ENCODE measurements at places on chromosomes 4 and X. TPM values are rescaled to one million over a fixed set of nuclear protein-coding genes. Genes with fewer than 3 reads are reported as not detected.

- no peaks in the 10 kb centered on the region for H3K36me3 ChIP-seq
- H3K4me1 ChIP-seq: no peaks in the 10 kb centered on the region
- H3K27ac ChIP-seq: no peak overlapping the region
- no peak for DNase-seq
Measured at GRCh38 chr4:174764105-174764729, 64.8 kb downstream of the GLRA3 start.

DNA sequence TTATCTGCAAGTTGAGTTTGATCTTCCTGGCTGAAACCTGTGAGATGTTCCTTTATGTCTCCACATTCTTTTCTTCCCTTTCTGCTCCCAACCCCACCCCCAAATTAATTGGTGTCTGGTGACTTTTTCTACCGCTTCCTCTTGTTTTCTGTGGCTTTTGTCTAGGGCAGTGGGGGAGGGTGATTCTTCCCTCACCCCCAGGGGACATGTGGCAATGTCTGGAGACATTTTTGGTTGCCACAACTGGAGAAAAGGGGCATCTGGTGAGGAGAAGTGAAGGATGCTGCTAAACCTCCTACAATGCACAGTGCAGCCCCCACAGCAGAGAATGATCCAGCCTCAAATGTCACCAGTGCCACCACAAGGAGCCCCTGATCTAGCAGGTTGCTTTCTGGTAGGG is 152.9 kb downstream of the NHS start:
- DNase-seq: no peak
- no peaks in the 10 kb centered on the region for H3K36me3 ChIP-seq
- no peaks in the 10 kb centered on the region for H3K27me3 ChIP-seq

DNA sequence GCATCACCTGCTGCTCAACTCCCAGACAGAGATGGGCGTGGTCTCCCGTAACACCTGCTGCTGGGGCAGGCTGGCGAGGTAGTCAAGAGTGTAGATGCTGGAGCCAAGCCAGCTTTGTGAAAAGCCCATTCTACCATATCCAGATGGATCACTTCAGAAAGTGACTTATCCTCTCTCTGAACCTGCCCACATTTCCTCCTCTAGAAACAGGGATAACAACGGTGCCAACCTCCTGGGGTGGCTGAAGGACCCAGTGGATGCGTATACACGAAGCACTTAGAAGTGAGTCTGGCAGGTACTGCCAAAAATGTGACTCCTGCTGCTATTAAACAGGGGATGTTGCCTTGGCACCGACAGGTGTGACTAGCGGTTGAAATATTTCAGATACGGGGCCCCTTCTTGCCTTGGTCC is 95.8 kb downstream of the SORBS2 start:
- H3K4me1 ChIP-seq: peaks cover 50% of the 10 kb centered on the region
- no peaks in the 10 kb centered on the region for H3K27me3 ChIP-seq
- H3K27ac ChIP-seq: peak overlapping the region; percentile 51
- DNase-seq: no peak

CENPVL1 gene
- polyA plus RNA-seq: not detected

Data from heart right ventricle (tissue), 16 donors.